ENCODE measurements at places on chromosomes 5 and 9.

GRCh38 chr5:139482050-139482889, at the start of gene STING1:
Gene STING1 (minus strand): TSS chr5:139482758. CDS start chr5:139481704, 1,054 bp downstream.
- no peak for DNase-seq

- DNase-seq: no peak
Observed at GRCh38 chr9:136861874-136862457, 4.1 kb downstream of the EDF1 start.

DNA sequence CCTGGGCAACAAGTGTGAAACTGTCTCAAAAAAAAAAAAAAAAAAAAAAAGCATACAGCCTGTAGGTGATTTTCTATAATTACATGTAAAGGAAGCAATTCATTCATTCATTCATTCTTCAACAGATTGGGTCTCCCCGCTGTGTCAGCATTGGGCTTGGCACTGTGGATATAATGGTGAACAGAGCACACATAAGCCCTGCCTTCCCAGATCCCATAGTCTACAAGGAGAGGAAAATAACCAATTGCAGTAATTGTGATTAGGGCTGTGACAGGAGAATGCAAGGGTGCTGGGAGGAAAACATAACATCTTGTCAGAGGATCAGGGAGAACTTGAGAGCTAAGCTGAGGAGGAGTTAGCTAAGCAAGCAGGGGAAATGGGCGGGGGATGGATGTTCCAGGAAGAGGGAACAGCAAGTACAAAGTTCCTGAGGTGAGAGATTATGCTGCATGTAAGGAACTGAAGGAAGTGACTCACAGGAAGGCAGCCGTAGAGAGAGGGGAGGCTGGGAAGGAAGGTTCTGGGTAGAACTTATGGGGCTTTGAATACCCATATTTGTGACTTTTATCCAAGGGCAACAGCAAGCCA, 24.0 kb upstream of the KLF9 start:
- DNase-seq: no peak

DNA sequence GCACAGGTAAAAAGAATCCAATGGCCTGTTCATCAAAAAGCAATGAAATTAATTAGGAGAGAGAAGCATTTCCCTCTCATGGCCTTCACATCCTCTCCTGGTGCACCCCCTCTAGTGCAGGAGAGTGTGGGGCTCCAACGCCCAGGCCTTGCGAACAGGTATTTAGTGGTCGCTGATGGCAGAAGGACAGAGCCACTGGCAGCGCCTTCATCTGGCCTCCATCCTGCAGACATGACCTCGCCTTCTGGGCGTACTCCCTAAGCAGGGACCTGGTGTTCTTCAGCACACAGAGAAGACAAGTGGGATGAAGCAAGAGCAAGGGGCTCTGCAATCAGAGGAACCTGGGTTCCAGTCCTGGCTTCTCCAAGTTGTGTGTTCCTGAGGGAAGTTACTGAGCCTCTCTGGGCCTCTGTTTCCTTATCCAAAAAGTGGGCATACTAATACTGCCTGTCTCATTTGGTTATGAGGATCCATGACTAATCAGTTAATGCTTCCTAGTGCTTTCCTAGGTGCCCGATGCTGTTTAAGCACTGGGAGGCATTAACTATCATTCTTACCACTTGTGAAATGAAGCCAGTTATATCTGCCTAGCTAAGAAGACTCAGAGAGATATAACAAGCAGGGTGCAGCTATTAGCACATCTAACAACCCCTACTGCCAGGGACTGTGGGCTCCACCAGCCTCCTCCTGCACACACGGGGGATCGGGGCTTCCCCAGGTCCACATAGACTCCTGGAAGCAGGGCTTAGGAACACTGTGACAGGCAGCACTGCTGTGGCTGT, 77.3 kb downstream of the SEMA4D start:
- no peak for DNase-seq

DNA sequence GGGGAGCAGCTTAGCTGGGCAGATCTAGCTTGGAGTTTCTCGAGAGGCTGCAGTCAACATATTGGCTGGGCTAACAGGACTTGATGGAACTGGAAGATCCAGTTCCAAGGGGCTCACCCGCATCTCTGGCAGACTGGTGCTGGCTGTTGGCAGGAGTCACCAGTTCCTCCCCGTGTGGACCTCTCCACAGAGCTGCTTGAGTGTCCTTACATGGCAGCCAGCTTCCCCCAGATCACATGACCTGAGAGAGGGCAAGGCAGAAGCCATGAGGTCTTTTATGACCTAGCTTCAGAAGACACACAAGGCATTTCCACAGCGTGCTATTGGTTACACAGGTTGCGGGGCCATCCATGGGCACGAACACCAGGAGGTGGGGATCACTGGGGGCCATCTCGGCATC, 26.4 kb upstream of the RXRA start:
- no peak for DNase-seq
